ENCODE measurements at places on chromosomes 16 and 17.

DNA sequence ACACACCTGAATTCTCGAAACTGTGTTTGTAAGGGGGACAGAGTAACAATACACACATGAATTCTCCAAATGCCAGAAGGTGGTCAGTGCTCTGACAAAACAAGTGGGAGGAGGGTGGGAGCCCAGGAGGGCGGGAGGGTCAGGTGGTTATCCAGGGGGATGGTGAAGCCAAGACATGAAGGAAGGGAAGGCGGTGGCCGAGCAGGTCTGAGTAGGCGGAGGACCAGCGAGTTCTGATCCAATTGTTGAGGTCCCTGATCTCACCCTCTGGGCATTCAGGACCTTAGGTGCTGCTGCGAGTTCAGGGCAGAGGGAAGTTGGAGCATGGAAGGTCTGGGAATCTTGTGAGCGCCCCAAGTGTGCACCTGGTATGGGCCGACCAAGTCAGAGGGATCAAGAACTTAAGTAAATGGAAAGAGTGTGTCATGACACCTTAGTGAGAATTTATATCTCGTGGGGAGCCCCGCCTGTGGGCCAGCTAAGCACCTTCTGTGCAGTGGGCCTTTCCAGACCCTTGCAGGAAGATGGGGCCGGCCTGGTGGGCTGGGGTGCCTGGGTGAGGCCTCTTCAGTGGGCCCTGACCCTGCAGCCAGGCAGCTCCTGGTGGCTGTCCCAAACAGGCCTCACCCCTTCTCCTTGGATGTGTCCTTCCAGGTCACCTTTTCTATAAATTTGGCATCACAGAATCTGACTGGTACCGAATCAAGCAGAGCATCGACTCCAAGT lies 86.1 kb downstream of the NPIPB11 start:
- DNase-seq: no peak

DNA sequence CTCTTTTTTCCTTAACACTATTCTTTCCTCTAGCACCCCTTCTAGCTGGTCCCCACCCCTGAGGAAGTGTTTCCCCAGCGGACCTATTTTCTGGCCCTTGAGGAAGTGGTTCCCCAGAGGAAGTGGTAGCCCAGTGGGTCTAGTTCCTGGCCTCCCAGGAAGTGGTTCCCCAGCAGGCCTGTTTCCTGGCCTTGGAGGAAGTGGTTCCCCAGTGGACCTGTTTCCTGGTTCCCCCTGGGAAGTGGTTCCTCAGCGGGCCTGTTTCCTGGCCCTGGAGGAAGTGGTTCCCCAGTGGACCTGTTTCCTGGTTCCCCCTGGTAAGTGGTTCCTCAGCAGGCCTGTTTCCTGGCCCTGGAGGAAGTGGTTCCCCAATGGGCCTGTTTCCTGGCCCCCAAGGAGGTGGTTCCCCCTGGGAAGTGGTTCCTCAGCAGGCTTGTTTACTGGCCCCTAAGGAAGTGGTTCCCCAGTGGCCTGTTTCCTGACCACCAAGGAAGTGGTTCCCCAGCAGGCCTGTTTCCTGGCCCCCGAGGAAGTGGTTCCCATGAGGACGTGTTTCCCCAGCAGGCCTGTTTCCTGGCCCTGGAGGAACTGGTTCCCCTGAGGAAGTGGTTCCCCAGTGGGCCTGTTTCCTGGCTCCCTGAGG lies 58.3 kb downstream of the NTN1 start:
- no peak for DNase-seq

GRCh38 chr16:1469693-1470201 lies 5.1 kb downstream of the CLCN7 start:
- no peak for DNase-seq

DNA sequence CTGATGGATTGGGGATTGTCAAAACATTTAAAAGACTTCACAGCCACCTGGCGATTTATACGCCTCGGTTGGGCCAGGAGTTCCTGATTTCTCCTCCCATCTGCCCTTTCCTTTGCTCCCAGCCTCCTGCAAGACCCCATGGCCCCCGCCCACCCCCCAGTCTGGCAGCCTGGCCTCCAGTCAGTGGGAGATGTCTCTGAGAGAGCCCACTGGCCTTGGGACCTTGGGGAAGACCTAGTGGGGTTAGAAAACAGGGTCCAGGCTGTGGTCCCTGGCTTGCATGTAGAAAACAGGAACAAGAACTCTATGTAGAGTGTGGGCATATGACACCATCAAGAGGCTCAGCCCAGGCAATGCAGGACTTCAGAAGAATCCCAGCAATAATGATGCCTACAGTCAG lies 209.4 kb upstream of the C16orf82 start:
- no peak for DNase-seq

- no peak for DNase-seq
These were observed 139.7 kb upstream of the MAF start for GRCh38 chr16:79740252-79740651.

DNA sequence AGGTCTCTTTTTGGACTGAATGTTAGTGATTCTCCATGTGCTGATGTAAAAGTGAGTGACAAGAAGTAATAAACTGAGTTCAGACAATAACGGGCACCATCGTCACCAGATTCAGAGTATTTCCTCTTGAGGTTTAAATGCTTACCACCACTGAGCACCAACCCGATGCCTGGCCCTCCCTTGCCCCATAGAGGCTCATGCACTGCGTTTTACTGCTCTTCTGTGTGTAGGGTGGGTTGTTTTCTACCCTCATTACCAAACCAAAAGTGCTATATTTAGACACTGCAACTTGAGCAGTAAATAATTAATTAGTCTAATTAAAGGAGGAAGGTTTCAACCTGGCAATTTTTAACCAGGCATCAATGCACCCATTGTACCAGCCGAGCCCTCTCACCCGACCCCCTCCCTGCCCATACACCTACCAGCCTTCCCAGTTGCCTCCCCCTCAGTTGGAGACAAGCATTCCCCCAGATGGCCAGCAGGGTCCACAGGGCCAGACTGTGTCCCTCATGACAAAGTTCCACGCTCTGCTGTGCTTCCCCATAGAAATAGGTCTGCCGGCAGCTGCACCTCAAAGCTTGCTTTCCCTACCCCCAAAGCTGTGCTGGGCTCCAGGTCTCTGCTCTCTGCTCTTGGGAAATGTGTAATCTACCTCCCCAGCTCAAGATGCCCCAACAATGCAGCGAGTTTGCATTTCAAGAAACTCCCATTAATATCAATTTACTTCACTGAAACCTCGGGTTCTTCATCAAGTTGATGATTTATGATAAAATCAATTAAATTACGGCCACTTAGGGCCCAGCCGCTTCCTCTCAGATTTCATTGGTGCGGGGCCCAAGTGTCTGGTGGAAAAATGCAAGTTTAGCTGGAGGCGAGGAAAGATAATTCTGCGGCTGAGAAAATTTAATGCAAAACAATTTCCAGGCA lies 16.0 kb downstream of the HOXB4 start:
- DNase-seq: peak; percentile 47

All from K562 (cell line).